ENCODE measurements at places on chromosomes 2 and 18. TPM values are rescaled to one million over a fixed set of nuclear protein-coding genes. Genes with fewer than 3 reads are reported as not detected.

DNA sequence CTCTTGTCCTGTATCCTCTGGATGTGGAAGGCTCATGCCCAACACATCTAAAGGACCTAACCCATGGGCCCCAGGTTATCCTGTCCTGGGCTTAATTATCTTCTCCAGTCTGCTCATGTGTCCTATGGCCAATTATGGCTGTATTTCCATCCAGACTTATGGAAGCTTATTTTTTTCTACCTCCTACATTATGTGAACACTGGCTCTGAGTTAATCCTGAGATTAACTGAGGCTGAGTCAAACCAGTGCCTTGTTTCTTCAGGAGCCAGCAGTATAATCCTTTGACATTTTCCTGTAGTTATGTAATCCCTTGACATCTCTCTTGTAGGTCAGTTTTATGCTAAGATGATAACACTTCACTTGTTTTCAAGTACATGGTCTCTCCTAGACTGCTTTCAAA is 213.6 kb downstream of the PMAIP1 start:
- no peak for DNase-seq

DNA sequence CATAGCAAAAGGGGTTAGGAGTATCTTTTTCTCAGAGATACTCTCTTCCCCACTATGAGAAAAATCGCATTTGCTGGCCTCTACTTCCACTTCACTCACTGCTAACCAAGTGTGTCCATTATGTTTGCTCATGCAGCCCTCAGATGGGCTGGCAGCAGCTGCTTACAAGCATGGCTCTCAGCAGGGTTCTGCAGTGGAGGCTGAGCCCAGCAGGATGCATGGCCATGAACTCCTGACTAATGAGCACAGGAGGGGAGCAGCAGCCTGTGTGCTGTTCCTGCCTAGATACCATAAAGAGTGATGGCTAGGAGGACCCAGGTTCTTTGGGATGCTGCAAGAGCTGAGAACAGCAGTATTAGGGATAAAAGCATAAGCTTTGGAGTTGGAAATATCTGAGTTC is 316.9 kb upstream of the THSD7B start:
- no peak for DNase-seq

- no peak for DNase-seq
These were observed 66.0 kb upstream of the HAAO start for GRCh38 chr2:42858140-42859005.

CD8B2 gene
- 0.13 TPM for polyA plus RNA-seq

DNA sequence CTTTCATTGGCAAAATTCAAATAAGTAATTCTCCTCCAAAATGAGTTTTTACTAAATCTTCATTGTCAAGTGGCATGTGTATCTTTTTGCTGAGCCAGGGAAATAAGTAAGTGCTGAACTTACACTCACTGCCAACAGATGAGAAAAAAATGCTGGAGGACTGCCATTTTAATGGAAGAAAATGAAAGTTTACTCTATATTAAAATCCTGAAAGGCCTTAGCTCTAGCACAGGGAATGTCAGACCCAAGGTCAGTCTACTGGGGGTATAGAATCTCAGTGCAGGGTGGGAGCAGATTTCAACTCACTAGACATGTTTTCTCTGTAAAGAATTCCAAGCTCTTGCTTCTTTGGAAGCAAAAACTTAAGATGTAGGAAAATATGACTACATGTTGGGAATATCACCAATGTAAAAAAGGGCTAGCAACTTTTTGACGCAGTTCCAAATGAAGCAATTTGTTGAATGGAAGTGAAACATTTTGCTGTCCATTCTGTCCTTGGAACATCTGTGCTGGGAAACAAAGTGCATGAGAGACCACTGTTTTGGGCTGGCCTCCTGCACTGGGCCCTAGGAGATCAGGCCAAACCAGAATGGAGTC is 127.0 kb downstream of the ST6GAL2 start:
- DNase-seq: no peak

FTCDNL1 gene
- polyA plus RNA-seq: 0.56 TPM

DNA sequence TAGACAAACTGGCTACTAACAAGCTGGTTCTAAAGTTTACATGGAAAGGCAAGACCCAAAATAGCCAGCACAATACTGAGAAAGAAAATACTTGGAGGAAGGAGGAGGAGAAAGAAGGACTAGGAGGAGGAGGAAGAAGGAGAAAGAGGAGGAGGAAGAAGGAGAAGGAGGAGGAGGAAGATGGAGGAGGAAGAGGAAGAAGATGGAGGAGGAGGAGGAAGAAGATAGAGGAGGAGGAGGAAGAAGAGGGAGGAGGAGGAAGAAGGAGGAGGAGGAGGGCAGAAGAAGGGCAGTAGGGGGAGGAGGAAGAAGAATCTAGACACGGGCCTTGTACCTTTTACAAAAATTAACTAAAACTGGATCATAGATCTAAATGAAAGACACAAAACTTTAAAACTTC is 92.6 kb downstream of the METTL4 start:
- no peak for DNase-seq

- DNase-seq: no peak
These were observed 77.5 kb upstream of the TTC21B start for GRCh38 chr2:166031054-166031453.

GRCh38 chr2:82740527-82740926 is 1718.6 kb downstream of the SUCLG1 start:
- no peak for DNase-seq

GRCh38 chr2:217945530-217945929 is 57.3 kb downstream of the TNS1 start:
- DNase-seq: no peak

GKN1 gene
- not detected for polyA plus RNA-seq

DNA sequence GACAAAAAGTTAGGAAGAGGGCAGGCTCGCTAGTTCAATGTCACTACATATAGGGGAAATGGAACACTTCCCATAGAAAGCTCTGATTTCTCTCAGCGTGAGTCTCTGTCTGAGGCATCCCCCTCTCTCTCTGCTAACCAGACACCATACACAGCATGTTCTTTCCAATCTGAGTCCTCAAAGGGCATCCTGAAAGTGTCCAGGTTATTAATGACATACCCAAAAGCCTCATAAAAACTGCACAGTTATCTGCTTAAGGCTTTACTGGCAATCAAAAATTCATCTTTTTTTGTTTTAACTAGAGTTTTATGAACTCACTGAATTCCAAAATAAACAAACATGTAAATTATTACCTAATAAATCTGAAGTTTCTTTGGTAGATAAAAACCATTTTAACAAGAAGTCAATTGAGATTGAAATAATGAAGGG is 137.4 kb downstream of the AFF3 start:
- no peak for DNase-seq

GRCh38 chr2:198775737-198776136 is 682.0 kb downstream of the SATB2 start:
- no peak for DNase-seq
